ENCODE measurements at places on chromosomes 7 and 10.

GRCh38 chr7:70771451-70771850 is 360.5 kb upstream of the GALNT17 start:
- H3K27ac ChIP-seq, result no peak overlapping the region
- no peaks in the 10 kb centered on the region for H3K27me3 ChIP-seq
- H3K4me3 ChIP-seq, result no peak overlapping the region

DNA sequence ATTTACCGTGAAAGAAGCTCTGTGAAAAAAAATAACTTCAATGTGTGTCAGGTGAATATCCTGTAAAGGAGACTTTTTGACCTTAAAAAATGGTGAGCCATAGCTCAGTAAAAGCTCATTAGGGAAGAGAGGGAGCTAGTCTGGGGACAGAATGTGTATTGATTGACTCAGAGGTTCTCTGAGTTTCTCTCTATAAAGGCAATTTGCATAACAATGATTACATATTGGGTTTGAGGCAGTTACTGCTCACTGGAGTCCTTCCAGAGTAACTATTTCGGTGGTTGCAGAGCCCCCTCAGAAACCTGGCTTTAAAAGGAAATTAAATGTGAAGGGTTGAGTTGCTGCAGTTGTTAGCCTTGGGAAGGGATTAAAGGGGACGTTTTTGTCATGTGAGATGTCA is 181.6 kb downstream of the GALNT17 start:
- no peak for DNase-seq
- H3K27ac ChIP-seq, result no peak overlapping the region
- H3K27me3 ChIP-seq, result no peaks in the 10 kb centered on the region
- no peak overlapping the region for H3K4me3 ChIP-seq
- H3K4me1 ChIP-seq, result no peaks in the 10 kb centered on the region

DNA sequence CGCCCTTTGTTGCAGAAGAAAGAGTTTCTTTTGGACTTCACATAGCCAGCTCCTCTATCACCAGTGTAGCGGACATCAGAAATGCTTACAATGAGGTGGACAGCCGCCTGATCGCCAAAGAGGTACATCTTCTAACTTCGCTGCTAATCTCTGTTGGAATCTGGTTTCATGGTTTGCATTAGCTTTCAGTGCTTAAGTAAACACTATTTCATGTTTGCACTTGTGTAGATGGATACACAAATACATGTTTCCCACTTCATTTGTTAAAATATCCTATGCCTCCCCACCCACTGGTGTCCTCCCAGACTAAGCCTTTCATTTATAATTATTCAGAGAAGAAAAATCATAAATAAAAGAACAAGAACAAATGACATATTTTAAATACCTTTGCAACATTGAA is 103.9 kb downstream of the WDFY4 start:
- DNase-seq, result no peak
- no peaks in the 10 kb centered on the region for H3K4me1 ChIP-seq
- H3K27me3 ChIP-seq, result no peaks in the 10 kb centered on the region

DNA sequence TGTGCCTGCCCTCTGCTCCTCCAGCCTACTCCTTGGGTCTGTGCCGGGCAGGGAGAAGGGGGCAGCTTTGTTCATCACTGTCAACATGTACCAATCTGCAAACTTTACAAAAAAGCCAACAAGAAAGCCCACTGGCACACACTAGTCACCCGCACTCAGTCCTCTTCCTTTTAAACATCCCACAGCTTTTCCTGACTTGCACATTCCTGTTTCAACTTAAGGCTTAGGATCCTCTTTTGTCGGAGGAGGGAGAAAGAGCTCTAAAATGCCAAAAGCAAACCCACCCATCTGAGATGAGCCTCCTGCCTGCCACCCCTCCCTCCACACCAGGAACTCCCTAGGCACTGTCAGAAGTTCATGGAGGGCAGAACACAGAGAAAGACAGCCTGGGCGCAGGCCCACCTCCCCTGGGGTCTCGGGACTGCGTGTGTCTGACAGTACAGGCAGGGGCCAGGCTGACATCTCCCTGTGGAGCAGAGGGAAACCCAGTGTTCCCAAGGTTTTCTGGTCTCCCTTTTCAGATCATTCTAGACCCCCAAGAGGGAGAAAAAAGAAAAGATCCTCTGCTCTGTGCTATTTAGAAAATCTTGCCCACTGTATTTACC is 5.4 kb downstream of the PDIA4 start:
- no peak overlapping the region for H3K4me3 ChIP-seq
- no peak overlapping the region for H3K27ac ChIP-seq
- no peak for DNase-seq
- no peaks in the 10 kb centered on the region for H3K27me3 ChIP-seq
- peaks cover 5% of the 10 kb centered on the region for H3K4me1 ChIP-seq

GRCh38 chr10:126843299-126843934 is 61.8 kb upstream of the DOCK1 start:
- H3K4me3 ChIP-seq, result no peak overlapping the region
- DNase-seq, result no peak
- no peaks in the 10 kb centered on the region for H3K4me1 ChIP-seq
- H3K27ac ChIP-seq, result no peak overlapping the region

DNA sequence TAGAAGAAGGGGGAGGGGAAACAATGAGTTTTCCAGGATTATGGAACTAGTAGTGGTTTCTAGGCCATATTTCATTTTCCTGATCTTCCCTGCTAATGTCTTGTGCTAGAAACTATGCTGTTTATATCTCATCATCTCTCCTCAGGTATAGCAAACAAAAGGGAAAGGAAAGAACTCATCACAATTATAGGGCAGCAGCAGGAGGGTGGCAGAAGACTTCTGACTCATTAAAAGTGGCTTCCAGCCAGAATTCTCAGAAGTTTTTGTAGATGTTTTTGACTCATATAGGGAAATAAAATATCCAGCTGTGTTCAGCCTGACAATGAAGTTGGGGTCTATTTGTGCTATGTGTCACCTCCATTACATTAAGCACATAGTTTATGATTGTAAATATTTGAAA is 6.5 kb downstream of the AHR start:
- H3K4me3 ChIP-seq, result no peak overlapping the region
- H3K27me3 ChIP-seq, result no peaks in the 10 kb centered on the region
- peaks cover 10% of the 10 kb centered on the region for H3K4me1 ChIP-seq
- no peak for DNase-seq
- H3K27ac ChIP-seq, result no peak overlapping the region
- H3K36me3 ChIP-seq, result no peaks in the 10 kb centered on the region

All from testis (tissue), 5 donors.